IMR-90 (cell line): ENCODE measurements at places on chromosomes 6 and 20. TPM values are rescaled to one million over a fixed set of nuclear protein-coding genes. Genes with fewer than 3 reads are reported as not detected.

The PLA2G7 gene
- total RNA-seq = not detected in 2 replicates

The OR14J1 gene
- not detected in 2 replicates for total RNA-seq

The CDH22 gene
- total RNA-seq = not detected in 2 replicates

The ADTRP gene
- 0.72 and 0.83 TPM in 2 replicates for total RNA-seq

The PROKR2 gene
- total RNA-seq = not detected in 2 replicates

The TNFRSF6B gene
- total RNA-seq = 1.1 and 1.3 TPM in 2 replicates

The LY6G6D gene
- not detected in 2 replicates for total RNA-seq

The CLPSL1 gene
- total RNA-seq = not detected in 2 replicates

The CYP39A1 gene
- total RNA-seq = under 0.01 TPM in 1 of 2 replicates, not detected in the other

The VSX1 gene
- total RNA-seq = not detected in 2 replicates

The SOX18 gene
- not detected in 2 replicates for total RNA-seq

The UFL1 gene
- 19.2 and 32.8 TPM in 2 replicates for total RNA-seq

The AFDN gene
- 20.8 and 23.3 TPM in 2 replicates for total RNA-seq

The SIRPG gene
- total RNA-seq = not detected in 2 replicates

The FAM217A gene
- not detected in 2 replicates for total RNA-seq

The ASIP gene
- total RNA-seq = not detected in 2 replicates

The IRAK1BP1 gene
- 1.9 and 2.2 TPM in 2 replicates for total RNA-seq

The MCHR2 gene
- not detected in 2 replicates for total RNA-seq

The CDKAL1 gene
- total RNA-seq = 13.1 and 17.5 TPM in 2 replicates

The GGT7 gene
- 3.3 and 3.4 TPM in 2 replicates for total RNA-seq

The CCHCR1 gene
- 16.1 and 22.0 TPM in 2 replicates for total RNA-seq

The NKX2-4 gene
- not detected in 2 replicates for total RNA-seq

The ZNF318 gene
- 5.6 and 5.7 TPM in 2 replicates for total RNA-seq

The TNF gene
- not detected in 2 replicates for total RNA-seq

The SOBP gene
- 0.72 and 1.1 TPM in 2 replicates for total RNA-seq

The PTK6 gene
- not detected in 2 replicates for total RNA-seq

The ISM1 gene
- total RNA-seq = not detected in 2 replicates

The RSPH9 gene
- under 0.01 and 0.18 TPM in 2 replicates for total RNA-seq
